ENCODE measurements at places on chromosomes 2 and 18.

- peak; percentile 31 for DNase-seq
Observed at GRCh38 chr2:212548455-212548819, 9.8 kb upstream of the ERBB4 start.

DNA sequence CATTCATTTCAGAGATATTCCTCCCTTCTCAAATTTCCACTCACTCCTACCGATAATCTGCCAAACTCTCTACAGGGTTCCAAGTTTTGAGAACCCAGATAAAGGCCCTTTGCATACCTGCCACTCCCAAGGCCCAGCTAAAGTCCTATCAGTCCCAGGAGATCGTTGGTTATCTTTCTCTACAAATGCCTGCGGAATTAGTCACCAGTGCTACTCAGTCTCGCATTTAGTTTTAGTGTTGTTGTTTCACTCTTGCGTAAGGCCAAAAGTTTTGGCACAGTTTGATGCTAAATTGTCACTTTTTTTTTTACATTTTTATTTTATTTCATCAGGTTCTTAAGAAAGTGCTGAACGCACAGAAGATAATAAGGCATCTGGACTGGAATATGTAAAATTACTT, 29.2 kb upstream of the SETBP1 start:
- peak; percentile 47 for DNase-seq

GRCh38 chr2:157587576-157587975, 41.1 kb downstream of the ACVR1C start:
- no peak for DNase-seq

DNA sequence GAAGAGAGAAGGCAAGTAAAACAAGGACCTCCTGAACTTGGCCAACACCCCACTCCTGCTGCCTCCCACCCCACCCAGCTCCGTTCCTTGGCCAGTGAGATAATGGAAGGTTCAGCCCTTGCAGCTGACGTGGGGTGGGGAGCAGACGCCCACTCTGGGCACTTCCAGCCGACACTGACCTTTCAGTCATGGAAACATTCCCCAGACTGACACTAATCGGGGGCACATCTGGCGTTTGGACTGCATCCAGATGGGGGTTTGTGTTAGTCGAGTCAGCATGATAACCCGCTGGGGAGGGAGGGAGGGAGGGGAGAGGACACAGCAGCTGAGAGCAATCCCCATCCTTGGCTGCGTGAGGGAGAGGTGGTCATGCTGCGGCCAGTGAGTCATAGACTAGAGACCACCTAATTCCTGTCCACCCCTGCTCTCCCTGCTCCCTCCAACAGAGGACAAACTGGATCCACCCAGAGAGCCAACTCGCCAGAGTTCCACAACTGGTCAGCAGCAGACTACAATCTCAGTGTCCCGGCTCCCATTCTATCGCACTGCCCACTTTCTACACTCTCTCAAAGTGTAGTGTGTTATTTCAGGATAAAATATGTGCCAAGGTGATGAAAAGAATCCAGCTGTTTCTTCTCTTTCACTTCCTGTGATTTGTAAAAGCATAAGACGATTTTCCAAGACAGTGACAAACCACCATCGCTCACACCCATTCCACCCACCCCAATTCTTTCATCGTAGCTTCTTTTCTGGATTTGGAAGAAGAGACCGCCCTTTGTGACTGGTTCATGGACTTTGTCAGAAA, 115.4 kb upstream of the PKDCC start:
- no peak for DNase-seq

DNA sequence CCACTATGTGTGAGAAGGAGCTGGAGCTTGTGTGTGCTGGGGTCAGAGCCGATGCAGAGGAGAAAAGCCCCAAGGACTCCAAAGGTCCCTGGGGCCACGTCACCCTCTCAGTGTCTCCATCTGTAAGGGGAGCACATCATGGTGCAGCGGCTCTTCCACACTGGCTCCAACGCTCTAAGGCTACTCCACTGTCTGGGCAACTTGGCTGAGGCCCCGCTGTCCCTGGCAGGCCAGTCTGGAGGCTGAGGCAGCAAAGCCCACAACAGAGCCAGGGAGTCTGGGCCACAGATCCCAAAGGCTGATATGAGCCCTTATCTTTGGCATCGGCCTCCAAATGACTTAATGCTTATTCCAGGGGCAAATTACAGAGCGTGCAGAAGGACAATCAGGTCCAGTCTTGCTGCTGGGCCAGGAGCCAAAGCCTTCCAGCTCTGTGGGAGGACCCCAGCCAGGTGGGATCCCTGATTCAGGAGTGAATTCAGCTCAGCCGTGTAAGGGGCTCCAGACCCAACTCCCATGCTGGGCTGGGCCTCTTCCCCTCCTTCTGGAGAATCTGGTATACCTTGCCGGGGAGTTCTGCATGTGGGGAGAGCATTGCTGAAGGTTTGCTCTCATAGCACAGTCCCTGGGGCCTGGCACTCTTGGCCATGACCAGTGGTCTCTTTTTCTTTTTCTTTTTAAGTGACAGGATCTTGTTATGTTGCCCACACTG, 1.8 kb upstream of the DUSP2 start:
- DNase-seq = peak; percentile 87

- peak; percentile 74 for DNase-seq
Observed at GRCh38 chr2:69013840-69014821, 1.2 kb downstream of the ANTXR1 start.

DNA sequence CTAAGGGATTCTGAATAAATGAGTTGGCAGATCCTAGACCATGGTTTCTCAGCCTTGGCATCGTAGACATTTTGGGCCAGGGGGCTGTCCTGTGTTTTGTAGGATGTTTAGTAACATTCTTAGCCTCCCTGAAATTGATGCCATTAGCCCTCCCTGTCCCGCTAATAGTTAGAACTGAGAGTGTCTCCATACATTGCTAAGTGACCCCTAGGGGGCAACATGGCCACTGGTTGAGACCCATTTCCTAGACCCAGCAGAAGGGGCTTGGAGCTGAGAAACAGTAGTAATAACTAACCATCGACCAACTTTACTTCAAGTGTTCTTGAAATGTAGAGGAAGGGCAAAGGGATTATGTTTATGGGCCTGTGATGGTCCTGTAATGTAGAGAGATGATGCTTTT, 40.8 kb downstream of the KCMF1 start:
- DNase-seq = no peak

DNA sequence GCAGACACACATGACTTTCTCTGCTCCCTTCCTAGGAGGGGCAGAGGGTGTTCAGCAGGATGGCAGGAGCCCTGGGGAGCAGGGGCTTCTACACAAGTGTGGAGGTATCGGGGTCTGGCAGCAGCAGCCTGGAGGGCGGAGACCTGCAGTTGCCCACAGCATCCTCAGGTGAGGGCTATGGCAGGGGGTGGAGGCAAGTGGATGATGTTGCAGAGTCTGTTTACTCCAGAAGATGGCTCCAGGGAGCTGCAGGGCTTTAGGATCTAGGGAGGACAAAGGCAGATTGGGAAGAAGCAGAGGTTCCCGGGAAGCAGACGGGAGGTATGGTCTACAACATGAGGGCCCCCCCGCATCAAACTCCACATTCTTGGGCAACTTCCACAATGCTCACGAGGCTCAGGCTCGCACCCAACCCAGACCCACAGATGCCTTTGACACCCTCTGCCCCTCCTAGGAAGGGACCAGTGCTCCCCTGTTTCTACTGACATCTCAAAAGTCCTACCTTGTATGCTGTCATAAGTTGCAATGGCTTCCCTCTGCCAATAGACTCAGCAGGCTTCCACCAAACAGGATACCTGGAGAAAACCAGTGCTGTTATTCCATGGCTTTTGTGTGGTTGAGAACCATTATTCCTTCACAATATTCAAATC, 12.0 kb upstream of the ATP6V1C2 start:
- no peak for DNase-seq

DNA sequence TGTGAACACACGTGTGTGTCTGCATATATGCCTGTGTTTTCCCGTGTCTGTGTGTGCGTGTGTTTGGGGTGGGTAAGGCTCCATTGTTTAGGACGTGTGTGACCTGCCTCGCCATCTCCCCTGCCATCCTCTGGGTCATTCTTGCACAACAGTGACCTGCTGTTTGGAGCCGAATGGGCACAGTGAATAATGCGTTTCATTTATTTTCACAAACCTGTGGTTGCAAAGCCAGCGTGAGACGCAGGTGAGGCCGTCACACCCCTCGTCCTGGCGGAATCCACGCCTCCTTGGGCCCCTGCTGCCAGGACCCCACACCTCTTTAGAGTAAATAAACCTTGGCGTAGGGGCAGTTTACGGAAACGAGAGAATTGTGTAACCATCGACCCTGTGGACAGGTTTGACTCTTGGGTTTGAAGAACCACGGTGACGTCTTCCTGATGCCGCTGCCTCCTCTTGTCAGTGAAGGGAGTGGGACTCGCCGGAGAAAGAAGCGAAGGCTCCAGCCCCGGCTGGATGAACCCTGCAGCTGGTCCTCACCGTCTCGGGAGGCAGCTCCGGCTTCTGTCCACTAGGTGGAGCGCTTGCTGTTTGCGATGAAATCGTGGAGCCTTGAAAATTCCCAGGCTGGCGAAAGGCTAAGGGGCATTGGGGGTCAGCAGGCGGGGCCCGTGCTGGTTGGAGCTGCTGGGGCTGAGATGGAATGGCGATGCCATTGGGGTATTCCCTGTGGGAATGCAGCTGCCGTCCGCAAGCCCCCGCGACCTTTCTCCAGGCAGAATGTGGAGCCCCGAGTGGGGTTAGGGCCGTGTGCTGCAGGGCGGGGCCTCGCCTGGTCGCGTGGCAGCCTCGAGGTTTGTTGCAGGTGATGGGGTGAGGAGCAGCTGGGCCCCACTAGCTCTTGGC, 81.1 kb downstream of the RTP5 start:
- peak; percentile 98 for DNase-seq

DNA sequence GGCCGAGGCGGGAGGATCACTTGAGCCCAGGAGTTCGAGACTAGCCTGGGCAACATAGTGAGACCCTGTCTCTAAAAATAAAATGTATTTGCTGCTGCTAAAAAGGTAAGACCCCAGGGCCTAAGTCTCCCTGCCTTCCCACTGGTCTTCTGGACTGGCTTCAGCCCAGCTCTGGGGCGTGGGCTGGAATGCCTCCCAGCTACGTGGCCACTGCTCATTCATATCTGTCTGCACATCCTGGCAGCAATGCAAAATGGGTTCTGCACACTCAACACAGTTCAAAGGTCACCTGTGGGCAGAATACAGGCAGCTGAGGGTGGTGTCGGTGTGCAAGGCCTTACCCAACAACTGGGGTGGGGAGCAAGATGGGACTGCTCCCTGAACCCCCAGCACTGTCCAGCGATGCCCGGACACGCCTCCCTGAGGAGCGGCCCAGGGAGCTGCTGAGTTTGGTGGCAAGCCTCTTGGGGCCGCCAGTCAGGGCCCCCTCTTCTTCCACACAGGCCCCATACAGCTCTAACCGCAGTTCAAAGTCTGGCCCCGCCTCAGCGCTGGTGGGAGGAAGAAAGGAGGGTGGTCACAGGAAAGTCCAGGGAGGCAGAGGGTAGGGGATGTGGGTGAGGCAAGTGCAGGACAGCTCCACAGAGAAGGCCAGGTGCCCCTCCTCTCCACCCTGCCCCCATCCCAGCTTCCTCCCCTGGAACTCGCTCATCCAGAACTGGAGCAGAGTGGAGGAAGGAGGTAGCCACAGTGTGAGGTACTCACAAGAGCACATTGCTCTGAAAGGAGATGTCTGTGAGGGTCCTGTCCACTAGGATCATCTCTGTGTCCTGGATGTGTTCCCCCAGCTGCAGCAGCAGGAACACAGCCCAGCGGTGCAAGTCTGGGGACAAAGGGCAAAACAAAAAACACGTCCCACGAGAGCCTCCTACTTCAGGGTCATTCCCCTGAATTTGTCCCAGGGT, 8.2 kb downstream of the WDR54 start:
- peak; percentile 65 for DNase-seq

All from osteoblast (primary cell).